ENCODE measurements at places on chromosomes 4 and X.

DNA sequence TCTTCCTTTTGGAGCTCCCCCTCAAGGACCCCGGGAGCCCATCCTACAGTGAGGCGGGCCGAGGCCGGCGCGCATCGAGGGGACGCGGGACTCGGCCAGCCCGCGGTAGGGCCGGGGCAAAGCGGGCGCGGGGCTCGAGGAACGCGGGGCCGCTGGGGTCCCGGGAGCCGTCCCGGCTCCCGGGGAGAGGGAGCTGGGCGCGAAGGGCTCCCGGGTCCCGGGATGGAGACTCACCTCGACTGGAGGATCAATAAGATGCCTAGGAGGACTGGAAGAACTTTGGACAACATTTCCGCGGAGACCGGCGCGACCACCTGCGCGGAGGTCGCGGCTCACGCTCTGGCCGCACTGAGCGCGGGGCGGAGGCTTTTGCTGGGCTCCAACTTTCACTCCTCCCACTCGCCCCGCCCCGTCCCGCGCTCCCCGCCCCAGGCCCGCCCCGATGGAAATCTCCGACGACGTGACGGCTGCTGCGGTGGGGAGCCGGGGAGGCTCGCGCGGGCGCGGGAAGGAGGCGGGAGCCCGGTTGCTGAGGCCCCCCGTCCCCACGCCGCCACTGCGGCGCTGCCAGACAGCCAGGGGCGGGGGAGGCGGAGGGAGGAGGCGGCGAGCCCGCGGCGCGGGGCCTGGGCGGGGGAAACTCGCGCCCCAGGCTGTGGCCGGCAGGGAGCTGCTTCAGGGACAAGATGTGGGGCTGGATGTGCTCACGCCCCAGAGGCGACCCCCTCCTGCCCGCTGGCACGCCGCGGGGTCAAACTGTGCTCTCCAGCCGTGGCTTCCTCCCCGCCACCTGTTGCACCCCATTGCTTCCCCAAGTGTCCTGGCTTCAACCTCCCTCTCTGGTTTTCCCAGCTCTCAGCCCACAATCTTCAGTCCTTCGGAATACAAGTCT lies at the start of gene GABRE:
Gene GABRE (minus strand): TSS at position 341 of the 892 bp plus-strand sequence. CDS start 51 bp downstream, at position 290.
- DNase-seq = peak; percentile 60

- no peak for DNase-seq
These were observed 143.5 kb downstream of the GALNTL6 start for GRCh38 chr4:171956678-171957077.

- DNase-seq = no peak
These were observed 35.5 kb downstream of the AMER1 start for GRCh38 chrX:64169988-64170387.

DNA sequence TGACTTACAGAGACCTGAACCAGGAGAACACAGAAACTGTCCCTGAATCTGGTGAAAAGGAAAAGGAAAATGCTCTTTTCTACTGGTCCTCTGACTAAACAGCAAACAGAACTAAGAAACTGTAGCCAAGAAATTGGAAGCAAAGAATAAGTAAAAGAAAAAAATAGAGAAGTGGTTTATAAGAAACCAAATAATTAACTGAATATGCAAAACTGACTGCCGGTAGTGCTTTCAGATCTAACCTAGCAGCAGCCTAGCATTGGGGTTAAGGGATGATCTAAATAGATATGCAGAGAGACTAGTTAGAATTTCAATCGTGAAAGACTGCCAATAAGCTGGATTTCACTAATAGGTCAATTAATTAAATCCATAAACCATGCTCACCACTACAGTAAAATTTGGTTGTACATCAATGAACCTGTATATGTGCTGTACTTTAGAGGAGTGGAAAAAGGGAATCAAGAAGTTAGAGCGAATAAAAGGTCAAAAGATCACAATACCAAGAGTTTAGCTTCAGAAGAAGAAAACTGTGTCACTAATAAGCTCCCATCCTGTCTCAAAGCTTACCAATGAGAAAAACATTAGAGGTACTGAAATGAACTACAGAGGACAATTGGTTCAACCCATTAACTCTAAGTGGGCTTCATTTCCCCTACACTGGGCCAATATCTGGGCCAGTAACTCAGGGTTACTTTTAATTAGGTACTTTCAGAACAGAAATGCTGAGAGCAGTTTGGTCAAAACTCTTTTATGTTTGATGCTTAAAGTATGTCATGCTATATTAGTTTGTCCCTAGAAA lies 53.6 kb downstream of the KLHL13 start:
- no peak for DNase-seq

DNA sequence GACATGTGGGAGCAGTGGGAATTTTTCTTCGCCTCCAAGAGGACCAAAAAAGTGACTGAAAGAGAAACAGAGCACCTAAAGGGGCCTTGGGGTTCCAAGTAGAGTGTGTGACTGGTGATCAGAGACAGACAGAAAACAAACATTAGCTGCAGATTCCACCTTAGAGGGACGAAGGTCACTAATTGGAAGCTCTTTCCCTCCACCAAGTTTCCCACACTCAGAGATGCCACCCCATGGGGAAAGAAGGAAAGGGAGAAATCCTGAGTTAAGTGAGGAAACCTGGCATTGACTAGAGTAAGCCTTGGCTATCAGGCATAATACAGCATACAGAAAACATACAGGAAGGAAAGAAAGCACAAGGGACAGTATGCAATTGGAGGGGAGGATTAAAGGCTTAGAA lies 90.9 kb downstream of the HNRNPD start:
- DNase-seq = no peak

- DNase-seq = no peak
These were observed 591.9 kb downstream of the TECRL start for GRCh38 chr4:63817196-63817865.

DNA sequence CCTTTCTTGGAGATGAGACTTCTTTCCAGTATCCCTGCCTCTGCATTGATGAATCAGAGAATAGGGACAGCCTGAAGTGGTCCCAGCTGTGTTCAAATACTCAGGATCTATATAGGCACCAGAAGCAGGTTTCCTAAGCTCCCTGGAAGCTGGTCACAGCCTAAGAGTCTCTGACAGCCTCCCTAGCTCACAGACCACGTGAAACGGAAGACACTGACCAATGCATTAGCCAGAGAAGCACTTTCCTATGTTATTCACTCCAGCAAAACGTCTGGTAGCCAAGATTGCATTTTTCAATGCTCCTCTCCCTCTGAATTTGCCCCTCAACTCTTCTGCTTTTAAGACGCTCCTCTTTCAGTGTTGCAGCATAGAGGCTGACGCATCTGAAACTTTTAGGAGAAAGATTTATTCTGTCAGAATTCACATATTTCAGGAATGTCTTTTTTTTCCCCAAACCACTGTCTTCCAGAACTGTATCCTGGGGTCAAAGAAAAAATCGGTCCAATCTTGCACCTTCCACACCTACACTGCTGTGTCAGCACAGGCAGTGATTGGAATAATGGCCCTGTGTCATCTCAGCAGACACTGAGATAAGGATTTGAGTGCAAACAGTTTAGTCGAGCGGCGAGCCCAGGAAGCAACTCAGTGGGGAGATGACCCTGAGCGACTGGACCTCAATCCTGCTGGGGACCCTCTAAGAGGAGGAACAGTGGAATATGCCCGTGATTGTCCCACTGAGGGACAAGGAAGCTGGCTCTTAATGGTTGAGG lies 109.4 kb downstream of the SMIM20 start:
- no peak for DNase-seq

DNA sequence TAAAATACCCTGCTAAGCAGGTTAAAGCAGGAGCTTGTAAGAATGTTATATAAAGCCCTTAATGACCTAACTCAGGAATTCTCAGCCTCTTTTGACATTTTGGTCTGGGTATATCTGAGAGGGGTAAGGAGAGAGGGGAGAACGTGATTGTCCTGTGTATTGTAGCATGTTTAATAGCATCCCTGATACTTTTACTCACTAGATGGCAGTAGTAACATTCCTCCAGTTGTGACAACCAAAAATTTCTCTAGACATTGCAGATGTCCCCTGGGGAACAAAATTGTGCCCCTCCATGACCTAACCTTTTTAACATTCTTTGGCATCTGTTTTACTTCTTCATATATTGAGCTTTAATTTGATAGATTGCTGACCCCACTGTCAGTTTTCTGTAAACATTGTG lies 17.9 kb downstream of the SMARCA5 start:
- DNase-seq = no peak

- no peak for DNase-seq
These were observed 268.0 kb downstream of the ADGRL3 start for GRCh38 chr4:61468024-61468720.

- no peak for DNase-seq
These were observed 51.3 kb upstream of the EGFL6 start for GRCh38 chrX:13518126-13518525.

- no peak for DNase-seq
These were observed 77.6 kb upstream of the PCDH7 start for GRCh38 chr4:30642567-30642966.

GRCh38 chr4:35166466-35166865 lies 1077.8 kb downstream of the ARAP2 start:
- DNase-seq = no peak

- DNase-seq = no peak
These were observed 1710.5 kb upstream of the TENM3 start for GRCh38 chr4:180532691-180533090.

DNA sequence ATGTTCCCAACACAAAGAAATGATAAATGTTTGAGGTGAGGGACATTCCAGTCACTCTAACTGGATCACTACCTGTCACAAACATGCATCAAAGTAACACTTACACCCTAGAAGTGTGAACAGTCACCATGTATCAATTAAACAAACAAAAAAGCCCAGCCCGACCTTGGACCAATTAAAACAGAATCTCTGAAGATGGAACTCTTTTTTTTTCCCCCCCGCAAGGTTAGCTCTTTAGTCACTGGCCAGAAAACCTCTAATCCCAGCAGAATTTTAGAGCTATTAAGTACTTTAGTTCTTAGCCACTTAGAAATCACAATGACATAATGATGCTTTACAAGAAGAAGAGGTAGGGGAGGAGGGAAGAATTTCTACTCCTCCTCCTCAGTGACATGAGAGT lies 154.5 kb downstream of the PALLD start:
- no peak for DNase-seq

GRCh38 chrX:20063153-20063552 lies 53.6 kb downstream of the MAP7D2 start:
- DNase-seq = no peak

DNA sequence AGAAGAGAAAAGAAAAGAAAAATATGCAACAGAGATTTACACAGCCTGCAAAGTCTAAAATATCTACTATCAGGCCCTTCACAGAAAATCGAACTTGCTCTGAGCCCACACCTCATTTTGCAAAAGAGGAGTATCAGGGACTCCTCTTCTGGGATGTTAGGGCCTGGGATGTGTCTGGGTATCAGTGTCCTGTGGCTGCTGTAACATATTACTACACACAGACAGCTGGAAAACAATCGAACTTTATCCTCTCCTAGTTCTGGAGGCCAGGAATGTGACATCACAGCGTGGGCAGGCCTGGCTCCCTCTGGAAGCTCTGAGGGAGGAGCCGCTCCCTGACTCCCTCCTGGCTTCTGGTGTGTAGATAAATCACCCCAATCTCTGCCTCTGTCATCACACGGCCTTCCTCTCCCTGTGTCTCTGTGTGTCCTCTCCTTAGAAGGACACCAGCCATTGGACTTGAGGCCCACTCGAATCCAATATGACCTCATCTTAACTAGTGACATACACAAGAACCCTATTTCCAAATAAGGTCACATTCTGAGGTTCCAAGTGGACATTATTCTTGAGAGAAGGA lies 52.9 kb downstream of the PPP2R2C start:
- no peak for DNase-seq

DNA sequence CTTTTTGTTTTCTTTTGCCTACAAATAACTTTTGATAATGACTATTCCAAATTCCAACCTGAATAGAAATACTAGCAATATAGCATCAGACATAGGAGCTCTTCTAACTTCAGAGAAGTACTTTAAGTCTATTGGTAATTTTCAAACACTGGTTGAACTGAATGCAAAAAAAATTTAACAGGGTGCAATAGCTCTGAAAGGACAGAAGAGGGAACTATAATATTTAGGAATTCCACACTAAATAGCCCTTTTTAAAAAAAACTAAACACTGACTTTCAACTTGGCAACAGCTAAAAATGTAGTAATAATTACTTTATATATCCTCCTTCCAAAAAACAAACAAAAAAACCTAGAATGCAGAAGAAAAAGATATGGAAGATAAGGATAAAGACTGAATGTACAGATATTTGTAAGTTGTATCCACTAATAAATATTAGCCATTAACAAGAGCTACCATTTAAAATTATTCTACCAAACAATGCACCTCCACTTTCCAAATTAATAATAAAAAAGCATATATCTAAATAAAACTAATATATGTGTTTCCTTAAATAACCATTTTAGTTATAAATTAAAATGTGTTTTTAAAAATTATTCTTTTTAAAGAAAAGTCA lies 81.4 kb downstream of the FBXW7 start:
- no peak for DNase-seq

DNA sequence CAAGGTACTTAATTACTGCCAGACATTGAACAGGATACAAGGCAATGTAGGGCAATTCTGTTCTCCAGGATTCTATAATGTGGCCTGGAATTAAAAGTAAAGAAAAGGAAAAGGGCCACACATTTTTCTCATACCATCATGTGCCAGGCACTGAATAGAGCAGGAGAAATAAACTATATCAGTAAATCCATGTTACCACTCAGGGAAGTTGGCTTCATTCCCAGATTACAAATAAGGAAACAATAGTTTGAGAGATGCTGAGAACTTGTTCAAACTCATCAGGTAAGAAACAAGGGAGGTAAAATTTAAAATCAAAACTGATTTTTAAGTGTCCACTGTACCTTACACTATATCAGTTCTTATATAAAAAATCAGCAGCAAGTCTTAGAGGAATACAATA lies 645.0 kb upstream of the ATOH1 start:
- no peak for DNase-seq

DNA sequence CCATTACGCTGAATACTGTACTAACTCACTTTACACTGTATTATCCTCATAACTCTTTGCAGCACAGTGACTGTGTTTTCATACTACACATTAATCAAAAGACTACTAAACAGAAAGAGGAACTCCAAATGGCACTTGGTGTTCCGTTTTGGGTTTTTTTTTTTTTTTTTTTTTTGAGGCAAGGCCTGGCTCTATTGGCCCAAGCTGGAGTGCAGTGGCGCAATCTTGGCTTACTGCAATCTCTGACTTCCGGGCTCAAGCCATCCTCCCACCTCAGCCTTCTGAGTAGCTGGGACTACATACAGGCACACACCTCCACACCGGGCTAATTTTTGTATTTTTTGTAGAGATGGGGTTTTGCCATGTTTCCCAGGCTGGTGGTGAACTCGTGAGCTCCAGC lies 10.7 kb downstream of the KLHL8 start:
- DNase-seq = no peak

DNA sequence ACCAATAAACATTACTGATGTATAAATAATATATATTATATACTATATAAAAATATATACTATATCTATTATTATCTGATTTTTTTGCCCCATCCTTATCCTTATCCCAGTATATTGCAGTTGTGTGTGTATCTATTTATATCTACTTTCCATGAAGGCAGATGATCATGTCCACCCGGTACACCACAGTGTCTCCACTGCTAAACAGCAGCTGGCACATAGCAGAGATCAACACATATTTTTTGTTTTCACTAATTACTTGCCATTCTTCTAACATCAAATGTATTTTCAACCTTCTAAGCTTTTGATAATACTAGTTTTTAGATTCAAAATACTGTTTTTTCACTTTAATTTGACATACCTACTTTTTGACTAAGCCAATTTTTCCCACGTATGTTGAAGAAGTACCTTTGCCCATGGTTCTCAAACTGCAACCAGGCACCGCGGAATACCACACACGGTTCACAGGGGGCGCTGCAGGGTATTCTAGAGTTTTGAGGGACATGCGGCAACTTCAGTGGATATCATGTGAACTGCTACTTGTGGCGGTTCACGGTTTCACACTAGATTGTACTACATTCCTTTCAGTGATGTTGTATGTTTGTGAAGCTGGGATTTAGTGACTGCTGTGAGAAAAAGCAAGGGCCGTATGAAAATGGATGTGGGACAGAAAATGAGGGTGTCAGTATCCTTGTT lies 182.5 kb upstream of the NPY2R start:
- DNase-seq = peak; percentile 8

Measured in retina (tissue), 1 donor.